ENCODE measurements at places on chromosomes 5 and 9.

- DNase-seq: no peak
Observed at GRCh38 chr5:9947225-9947714, 302.4 kb downstream of the ATPSCKMT start.

DNA sequence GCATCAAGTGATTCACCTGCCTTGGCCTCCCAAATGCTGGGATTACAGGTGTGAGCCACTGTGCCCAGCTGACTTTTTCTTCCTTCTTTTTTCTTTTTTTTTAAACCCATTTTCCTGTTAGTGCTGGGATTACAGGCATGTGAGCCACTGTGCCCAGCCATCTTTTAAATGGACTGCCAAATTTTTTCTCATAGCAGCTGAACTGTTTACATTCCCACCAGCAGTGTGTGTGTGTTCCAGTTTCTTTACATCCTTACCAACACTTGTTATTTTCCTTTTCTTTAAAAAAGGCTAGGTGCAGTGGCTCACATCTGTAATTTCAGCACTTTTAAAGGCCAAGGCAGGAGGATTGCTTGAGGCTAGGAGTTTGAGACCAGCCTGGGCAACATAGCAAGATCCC lies 76.9 kb downstream of the UBE2R2 start:
- DNase-seq: no peak

DNA sequence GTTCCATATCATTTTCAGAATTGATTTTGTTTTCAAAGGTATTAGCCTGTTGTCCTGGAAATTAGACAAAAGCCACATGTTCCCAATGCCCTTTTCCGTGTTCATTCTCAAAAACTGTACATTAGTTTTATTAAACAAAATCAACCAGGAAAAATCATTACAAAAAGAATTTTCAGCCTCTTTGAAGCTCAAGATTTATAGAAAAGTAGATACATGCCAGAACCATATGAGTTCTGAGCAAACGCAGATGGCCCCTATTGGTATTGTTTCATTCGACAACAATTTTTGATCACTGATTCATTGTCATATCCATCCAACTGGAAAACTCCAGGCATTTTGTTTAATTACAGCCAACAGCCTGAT lies 148.5 kb upstream of the GRAMD2B start:
- DNase-seq: no peak

DNA sequence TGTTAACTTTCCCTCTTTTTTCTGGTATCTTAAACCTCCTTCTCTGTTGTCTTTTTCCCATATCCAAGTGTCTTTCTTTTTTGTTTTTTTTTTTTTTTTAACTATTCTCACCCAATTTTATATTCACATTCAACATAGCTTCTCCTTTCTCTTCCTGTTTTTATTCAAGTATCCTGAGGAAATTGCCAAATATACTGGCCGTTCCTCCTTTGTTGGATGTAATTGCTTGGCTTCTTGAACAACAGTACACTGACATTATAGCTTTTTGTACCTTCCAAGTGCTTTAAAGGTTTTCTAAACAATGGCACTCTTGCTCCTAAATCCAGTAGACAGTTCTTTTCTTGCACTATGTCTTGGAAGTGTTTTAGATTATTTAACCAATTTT lies 1146.8 kb downstream of the MAT2B start:
- DNase-seq: no peak

DNA sequence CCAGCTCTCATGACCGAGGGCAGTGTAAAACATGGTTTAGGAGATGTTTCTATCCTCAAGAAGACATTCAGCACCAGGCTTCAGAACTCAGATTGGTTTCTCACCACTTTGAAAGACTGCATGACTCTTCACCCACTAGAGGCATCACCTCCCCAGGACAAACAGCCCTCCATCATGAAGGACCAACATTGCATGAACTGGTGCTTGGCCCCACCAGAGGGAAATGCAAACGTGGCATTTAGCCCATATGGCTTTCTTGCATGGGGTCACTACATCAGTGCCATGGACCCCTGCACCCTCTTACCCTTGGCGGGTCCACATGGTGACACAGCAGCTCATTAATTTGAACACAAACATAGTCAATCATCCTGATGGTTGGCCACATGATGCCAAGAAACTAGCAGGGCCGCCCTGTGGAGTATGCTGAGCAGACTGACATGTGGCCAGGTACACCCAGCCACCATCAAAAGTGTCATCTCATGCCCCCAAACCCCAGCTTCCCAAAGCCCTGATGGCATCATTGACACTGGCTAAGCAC lies 129.5 kb upstream of the FSTL4 start:
- DNase-seq: no peak

- DNase-seq: no peak
Observed at GRCh38 chr5:151274666-151275065, 21.7 kb downstream of the GM2A start.

- DNase-seq: peak; percentile 70
Observed at GRCh38 chr5:138439477-138440158, 761 bp downstream of the REEP2 start.

- DNase-seq: no peak
Observed at GRCh38 chr5:138736293-138736692, 16.9 kb upstream of the CTNNA1 start.

DNA sequence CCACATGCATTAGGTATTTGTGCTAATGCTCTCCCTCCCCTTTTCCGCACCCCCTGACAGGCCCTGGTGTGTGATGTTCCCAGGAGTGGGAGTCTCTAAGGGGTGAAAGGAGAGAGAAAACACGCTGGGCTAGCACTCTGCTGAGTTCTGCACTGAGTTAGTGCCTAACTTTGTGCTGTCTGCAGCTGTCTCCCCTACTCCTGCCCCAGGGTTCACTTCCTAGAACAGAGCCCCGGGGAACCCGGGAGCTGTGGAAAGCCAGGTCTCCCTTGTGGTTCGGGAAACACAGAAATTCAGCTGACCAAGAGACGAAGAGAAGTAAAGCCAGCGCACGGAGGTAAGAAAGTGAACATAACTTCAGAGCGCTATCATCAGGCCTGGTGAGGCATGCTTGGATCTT lies 20.7 kb upstream of the ANKRD18A start:
- no peak for DNase-seq

DNA sequence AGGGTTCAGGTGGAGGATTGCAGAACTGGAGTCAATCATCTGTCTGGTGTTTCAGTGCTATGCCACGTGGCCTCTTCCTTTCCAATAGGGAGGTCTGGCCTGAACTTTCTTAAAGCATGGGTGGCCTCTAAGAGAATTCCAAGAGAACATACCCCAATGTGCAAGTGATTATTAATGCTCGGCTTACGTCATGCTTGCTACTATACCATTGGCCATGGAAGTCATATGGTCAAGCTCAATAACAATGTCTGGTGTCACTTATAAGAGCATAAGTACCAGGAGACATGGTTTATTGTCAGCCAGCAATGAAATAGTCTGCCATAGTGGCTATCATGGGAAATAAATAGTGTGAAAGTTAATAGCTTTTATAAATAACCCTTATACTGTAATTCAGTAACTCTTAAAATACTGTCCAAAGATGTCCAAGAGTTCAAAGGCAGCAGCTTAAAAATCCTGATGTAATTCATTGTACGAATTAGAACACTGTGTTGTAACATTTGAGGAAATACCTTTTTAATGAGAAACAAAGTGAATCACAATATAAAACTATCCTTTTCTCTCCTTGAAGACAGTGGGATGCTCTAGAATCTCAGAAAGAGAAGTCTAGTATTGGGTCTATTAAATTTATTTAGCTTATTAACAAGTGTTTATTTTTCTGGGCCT lies 355.4 kb upstream of the PRR16 start:
- DNase-seq: no peak

DNA sequence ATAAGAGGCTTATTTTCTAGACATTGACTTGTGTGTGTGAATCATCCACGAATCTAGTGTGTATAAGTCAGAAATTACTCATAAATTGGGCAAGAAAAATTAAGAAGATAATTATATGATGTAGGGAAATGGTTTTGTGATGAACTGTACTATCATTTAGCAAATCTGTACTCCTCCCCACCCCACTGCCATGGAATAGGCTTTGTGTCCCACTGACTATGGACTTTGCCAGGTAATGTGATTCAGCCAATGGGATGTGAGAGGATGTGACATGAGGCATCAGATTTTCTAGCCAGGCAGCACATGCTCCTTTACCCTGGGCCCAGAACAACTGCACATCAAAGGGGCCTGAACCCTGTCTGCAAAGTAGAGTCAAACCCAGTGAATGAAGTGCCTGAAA lies 406.6 kb downstream of the CTNND2 start:
- no peak for DNase-seq

GRCh38 chr5:109309326-109310063 lies 100.3 kb downstream of the PJA2 start:
- no peak for DNase-seq

- DNase-seq: no peak
Observed at GRCh38 chr5:78624011-78624541, 24.5 kb downstream of the LHFPL2 start.

- no peak for DNase-seq
Observed at GRCh38 chr5:147568710-147569406, 59.0 kb upstream of the DPYSL3 start.

- DNase-seq: no peak
Observed at GRCh38 chr5:3351581-3352442, 243.8 kb upstream of the IRX1 start.

DNA sequence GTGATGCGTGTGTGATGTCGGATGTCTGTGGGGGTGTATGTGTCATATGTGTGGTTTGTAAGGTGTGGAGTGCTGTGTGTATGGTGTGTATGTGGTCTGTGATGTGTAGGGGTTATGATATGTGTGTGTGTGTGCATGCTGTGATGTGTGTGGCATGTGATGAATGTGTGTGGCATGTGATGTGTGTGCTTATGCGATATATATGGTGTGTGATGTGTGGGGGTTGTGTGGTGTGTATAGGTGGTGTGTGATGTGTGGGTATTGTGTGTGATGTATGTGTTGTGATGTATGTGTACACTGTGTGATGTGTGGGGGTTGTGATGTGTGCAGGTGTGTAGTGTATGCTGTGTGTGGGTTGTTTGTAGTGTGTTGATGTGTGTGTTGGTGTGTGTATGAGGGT lies 9.2 kb upstream of the CRB2 start:
- DNase-seq: no peak

DNA sequence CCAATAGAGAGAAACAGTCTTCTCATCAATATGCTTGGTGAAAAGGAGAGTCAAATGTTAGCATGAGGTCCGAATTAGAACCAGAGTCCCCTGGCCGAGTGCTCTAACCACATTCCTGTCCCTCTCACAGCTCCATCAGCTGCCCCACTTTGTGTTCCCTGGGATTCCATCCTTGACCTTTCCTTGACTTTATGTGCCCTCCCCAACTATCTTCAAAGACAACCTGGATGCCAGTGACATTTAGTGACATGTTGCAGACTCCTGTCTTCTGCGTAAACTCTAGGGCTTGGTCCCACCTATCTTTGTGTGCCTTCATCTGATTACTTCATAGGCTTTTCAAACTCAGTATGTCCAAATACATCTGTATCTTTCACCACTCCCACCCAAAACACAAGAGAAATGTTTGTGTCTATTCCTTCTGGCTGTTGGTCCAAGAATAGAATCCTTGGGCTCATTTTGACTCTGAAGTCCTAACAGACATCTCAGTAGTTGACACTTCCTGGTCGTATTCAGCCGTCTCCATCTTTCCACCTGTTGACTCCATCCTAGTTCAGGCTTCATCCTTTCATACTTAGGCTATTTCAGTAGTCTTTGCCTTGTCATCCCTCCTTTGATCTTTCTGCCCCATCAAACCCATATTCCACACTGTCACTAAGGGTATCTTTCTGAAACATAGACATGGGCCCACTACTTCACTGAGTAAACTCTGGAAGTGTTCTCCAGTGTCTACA lies 101.4 kb upstream of the CD180 start:
- DNase-seq: no peak

GRCh38 chr9:130745829-130746228 lies 52.2 kb downstream of the EXOSC2 start:
- DNase-seq: no peak

DNA sequence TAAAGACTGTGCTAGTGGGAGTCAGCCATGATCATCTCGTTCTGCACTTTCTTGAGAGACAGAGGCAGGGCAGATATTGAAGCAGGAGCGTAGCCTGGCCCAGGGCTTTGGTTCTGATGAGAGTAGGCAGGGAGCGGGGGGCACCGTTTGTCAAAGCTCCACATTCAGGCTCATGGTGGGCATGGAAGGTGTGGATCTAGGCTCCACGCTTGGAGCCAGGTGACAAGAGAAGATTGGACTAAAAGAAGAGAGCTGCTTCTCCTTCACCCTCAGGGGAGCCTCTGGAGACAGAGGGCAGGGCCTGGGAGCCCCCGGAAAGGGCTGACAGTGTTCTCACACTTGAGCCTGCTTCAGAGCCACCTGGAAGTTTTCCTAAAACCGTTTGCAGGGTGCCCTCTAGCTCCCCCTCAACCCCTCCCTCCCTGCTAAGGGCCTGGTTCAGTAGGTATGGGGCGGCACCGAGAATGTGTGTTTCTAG lies 24.7 kb upstream of the FCN2 start:
- DNase-seq: no peak

DNA sequence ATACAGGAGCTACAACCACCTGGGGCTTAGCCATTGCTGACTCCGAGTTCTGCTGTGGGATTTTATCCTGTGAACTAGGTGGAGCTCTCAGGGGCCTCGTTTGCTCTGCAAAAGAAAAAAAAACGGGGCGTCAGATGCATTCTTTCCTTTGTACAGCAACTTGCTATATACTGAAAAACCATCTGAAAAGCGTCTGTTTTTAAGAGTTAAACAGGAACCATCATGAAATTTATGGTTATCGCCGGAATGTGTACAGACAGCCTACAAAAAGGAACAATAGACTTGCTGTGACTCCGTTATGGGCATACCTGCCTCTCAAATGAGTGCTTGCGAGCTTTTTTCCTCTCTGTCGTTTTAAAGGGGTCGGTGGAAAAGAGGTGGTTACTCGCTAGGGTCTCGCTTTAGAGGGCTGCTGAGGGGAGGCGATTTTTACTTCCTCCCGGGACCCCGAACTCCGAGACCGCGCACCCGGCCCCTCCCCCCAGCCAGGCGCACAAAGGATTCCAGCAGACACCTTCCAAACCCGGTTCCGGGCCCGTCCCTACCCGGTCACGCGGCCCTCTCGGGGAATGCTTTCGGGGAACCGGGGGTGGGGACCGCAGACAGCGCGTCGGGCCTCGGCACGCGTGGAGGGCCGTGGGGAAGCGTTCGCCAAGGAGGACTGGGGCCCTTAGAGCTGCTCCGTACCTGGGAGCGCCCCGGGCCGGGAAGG lies 826 bp downstream of the PAIP1 start:
- peak; percentile 70 for DNase-seq

GRCh38 chr9:124889006-124889405 lies 27.1 kb downstream of the ARPC5L start:
- no peak for DNase-seq

DNA sequence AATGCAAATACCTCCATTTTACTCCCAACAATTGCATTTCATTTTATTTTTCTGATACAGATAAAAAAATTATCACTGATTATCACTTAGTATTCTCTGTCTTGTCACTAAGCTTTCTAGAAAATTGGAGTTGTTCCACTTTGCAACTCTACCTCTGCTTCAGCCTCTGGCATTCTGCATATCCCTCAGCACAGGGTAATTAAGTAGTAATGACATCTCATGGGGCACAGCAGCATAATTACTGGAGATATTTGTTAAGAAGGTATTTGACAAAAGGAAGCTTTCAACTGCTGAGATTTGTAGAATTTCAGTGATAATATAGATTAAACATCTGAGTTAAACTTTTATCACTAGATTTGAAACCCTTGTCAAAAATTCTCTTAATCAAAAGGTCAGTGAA lies 446.2 kb downstream of the HTR1A start:
- no peak for DNase-seq

Measured in glutamatergic neuron (in vitro differentiated cells).